DND-41 (cell line): ENCODE measurements at places on chromosomes 5 and 9.

DNA sequence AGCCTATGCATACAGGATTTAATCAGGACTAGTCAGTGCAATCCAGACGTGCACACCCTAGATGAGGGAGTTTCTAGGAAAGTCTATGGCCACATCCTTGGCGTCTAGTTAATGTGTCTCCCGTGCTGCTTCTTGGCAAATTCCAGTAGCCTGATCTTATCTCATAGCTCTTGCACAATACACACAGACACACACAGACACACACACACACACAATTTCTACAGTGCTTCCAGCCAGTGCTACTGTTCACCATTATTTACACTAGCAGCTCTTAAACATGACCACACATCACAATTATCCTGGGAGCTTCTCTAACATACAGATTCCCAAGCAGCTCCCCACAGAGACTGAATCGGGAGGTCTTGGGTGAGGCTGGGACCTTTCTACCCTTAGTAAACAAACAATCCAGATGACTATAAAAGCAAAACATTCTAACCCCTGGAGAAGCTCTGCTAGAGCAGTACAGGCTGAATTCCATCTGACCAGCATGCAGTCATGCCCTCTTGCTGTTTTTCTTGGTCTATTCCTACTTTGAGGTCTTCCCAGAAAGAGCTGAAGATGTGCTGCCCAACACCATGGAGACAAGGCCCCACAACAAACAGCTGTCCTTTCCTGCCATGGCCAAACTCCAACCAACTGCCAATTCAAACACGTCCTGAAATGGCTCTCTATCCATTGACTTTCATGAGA is 236.6 kb downstream of the DEPDC1B start:
- no peak for DNase-seq

DNA sequence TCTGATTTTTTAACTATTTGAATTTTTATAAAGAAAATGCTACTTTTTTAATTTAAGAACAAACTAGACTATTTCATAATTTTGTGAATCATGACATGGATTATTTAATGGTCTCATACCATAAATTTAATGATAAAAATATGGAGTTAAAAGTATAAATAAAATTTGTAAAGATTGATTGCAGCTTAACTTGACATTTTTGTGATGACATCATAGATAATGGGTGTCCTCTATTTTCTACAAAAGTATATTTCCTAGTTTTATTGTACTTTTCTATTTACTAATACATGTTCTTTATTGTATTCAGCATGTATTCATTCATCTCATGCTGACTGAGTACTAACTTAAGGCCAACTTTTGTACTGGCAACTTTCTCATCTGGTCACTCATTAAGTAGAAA is 1096.5 kb downstream of the NR2F1-AS1 start:
- no peak for DNase-seq

DNA sequence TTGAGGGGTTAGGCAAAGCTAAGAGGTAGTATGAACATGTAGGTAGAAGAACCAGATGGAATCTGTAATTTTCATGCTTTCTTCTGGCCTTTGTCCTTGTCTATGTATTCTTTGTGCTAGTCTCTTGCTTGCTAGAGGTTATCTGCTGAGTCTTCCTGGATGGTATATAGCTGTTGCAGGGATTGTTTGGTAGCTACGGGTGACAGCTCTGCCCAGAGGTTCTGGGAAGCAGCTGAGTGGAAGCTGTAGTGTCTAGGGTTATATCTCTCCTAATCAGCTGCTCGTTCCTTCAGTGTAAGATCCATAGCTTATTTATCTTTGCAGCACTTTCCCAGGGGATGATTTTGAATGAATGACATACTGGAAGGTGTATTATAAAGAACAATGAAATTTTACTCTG is 100.3 kb downstream of the ATG10 start:
- no peak for DNase-seq

GRCh38 chr9:13351778-13352386 is 72.4 kb upstream of the MPDZ start:
- DNase-seq = no peak

DNA sequence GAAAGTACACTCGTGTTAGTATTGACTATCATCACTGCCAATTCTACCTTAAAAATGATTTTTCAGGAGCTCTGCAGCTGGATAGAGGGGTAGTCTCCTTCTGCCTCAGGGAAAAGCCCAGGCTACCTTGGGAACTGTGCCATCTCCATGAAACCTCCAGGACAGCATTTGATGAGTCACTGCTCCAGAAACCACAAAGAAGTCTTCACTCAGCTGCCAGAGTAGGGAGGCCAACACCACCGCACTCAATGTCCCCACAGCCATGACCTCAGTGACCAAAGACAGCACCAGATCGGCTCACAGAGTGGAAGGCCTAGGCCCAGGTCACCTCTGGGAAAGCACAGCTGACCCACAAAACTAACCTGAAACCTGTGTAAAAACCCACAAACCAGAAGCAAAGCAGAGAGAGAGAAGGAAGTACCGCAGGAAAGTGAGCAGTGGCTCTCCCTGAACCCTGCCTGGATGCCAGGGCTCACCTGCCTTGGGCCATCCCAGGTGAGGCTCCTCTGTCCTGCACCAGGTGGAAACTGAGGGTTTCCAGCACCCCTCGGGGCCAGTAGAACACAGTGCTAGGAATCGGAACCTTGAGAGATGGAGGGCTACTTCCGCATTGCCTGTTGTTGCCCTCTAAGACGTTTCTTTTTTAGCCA is 30.0 kb downstream of the S1PR3 start:
- no peak for DNase-seq

DNA sequence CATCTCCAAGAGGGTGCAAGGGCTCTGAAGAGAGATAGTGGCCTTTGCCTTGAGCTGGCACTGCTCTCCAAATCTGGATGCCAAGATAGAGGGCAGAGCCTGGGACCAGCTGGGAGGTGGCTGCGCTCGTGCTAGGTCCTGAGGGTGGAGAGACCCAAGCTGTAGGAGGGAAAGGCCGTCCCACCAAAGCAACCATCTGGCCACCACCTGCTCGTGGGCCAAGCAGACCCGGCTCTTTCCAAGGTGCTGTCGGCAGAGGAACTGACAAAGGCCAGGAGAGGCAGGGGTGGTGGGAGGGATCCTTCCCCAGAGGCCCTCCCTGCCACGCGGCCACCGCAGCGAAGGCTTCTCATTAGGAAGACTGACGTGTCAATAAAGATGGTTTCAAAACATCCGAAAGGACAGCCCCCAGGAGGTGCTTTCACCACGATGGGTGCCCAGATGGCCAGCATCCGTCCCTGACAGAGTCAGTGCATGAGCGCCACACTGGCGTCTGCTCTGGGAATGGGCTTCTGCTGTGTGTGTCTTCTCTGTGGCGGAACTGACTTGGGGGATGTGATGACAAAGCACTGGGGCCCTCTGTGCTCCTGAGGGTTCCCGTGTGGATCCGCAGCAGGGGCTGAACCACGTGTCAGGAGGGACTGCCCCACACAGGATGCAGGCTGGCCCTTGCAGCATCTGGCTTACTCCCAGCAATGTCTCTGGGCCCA is 213.5 kb downstream of the FANCC start:
- DNase-seq = no peak

DNA sequence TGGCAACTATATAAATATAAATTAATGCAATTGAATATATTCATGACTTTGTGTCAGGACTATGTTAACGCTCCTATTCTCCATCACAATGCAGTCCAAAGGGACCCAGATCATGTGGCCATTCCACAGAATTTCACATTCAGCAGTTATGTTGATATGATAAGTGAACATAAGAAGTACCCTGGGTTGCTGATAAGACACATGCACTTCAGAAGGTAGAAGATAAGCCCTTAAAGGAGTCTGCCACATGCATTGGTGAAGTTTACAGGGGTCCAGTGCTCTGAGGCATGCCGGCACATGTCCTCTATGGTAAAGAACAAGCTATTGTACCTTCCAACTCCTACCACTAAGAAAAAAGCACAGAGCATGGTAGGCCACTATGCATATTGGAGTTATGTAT is 76.4 kb downstream of the PHAX start:
- DNase-seq = no peak

DNA sequence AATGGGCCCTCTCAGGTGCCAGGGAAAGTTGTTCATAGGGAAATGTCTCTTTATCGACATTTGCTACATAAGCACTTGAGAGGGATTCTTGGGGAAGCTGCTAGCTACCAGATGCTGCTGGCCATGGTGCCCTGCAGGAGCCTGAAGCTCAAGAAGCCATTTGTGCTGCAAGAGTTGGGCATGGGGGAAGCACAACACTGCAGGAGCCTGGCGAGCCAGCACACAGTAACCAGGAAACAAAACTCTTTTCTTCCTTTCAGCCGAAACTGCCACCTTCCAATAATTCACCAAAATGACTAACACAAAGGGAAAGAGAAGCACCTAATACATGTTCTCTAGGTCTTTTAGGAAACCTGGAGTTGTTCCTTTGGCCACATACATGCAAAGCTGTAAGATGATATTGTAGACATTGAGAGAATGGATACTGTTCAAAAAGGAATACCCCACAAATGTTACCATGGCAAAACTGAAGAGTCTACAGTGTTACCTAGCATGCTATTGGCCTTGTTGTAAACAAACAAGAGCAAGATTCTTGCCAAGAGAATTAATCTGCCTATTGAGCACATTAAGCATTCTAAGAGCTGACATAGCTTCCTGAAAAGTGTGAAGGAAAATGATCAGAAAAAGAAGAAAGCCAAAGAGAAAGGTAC is 26.1 kb upstream of the LARP1 start:
- DNase-seq = no peak

GRCh38 chr5:82664732-82665131 is 386.6 kb upstream of the RPS23 start:
- DNase-seq = peak; percentile 70

DNA sequence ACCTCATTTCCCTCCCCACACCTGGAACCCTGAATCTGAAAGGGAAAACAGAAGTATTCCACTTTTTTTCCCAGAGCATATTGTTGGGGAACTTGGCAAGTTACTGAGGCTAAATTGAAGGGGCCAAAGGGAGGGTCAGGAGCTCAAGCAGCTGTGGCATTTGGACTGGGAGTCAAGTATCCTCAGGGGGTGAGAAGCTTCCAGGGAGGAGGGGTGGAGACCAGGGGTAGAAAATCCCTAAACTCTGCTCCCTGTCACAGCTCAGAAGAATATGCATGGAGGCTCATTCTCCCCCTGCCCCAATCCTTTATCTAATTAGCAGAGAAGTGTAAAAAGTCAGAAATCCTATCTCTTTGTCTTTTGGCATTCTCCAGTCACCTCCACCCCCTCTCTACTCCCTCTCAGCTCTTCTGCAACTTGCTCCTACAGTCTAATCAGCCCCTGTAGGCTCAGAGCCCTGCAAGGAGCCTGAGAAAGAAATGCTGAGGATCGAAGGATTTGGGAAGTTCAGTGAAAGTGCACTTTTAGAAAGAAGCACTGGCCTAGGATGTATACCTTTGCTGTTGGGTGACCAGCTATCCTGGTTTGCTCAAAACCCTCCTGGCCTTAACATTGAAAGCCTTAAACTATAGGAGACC is 5.7 kb upstream of the WNT8A start:
- no peak for DNase-seq

GRCh38 chr5:135266975-135267374 is 132.1 kb downstream of the MACROH2A1 start:
- no peak for DNase-seq

DNA sequence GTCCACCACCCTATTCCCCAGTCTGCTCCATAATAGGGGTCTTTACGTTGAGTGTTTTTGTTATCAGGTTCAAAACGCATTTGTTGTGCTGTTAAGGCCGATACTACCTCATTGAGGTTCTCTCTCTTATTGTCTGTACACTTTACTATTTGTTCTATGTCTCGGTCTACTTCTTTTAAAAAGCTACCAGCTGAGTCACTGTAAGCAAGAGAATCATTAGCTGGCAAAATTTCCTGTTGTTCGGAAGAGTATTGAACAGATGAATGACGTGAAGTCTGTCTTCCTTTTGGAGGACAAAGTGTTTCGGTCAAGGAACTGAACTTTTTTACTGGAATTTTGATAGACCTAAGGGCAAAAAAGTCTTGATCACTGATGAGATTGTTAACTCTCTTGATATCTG is 10.3 kb downstream of the LYSMD3 start:
- no peak for DNase-seq

DNA sequence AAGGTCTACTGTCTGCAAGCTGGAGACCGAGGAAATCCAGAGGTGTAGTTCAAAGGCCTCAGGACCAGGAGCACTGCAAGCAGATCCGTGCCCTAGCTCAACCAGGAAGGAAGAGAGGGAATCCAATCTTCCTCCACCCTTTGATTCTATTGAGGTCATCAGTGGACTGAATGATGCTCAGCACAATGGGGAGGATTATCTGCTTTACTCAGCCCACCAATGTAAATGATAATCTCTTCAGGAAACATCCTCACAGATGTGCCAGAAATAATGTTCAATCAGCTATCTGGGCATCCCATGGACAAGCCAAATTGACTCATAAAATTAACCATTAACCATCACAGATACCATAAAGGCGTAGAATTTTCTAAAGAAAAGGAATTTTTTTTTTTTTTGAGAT is 92.0 kb downstream of the BASP1 start:
- DNase-seq = no peak

DNA sequence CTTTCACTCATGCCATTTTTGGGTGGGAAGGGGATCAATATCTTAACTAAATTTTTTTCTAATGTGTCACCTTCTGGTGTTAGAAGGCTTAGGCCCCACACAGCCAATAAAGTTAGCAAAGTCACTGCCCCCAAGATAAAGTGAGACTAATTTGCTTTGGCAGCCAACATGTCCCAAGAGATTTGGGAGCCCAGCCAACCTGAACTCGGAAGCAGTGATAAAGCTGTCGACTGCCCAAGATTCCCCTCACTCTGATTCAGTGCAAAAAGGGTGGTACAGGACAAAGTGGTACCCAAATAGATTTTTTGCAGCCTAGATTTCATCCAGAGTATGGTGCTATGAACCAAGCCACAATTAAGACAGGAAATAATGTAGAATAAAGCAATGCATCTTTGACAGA is 572.5 kb upstream of the ARRDC3 start:
- DNase-seq = no peak
